HEK293T (cell line): ENCODE measurements at places on chromosomes 5 and 9.

GRCh38 chr5:169719360-169720314, 82.6 kb downstream of the DOCK2 start:
- no peak for DNase-seq

DNA sequence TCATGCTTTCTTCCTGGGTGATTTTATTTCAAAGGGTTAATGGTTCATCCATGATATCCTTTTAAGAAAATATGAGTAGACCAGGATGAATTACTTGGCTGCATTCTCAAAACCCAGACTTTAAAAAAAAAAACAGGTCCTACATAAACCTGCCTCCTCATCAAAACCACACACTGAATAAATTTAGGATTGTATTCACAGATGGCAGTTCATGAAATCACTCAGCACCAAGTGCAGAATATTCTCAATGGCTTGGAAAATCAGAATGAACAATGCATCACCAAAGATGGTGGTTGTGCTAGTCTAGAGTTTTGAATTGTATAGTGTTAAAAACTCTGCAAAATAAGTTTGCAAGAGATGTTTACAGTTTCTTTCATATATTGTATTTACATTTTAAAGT, 145.4 kb upstream of the GRAMD2B start:
- no peak for DNase-seq

DNA sequence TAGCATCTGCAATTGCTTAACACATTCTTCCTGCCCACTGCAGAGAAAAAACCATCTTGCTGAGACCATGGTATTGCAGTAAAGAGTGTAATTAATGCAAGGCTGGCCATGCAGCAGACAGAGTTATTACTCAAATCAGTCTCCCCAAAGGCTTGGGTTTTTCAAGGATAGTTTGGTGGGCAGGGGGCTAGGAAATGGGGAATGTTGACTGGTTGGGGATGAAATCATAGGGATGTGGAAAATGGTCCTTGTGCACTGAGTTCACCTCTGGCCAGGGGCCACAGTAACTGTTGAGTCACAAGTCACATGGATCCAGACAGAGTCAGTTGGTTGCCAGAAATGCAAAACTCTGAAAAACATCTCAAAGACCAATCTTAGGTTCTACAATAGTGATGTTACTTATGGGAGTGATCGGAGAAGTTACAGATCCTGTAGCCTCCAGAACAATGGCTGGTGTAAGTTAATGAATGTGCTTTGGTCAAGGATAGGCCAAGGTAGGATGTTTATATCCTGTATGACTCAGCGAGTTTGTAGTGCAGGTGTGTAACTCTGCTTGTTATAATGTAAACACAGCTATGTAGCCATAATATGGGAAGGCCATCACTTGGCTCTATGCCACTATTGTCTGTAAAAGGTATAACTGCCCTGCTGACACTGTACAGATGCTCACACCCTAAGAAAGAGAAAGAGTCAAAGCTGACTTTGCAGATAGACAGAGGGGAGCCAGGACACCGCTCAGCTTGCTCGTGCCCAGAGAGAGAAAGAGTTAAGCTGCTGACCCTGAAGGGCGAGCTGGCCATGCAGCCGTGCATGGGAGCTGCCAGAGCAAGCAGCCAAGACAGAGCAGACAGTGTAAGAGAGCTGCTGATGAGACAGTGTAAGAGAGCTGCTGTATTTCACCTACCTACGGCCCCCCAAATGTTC, 27.2 kb downstream of the C9orf152 start:
- no peak for DNase-seq

- no peak for DNase-seq
Measured at GRCh38 chr9:78746010-78746409, 449.1 kb downstream of the PSAT1 start.

DNA sequence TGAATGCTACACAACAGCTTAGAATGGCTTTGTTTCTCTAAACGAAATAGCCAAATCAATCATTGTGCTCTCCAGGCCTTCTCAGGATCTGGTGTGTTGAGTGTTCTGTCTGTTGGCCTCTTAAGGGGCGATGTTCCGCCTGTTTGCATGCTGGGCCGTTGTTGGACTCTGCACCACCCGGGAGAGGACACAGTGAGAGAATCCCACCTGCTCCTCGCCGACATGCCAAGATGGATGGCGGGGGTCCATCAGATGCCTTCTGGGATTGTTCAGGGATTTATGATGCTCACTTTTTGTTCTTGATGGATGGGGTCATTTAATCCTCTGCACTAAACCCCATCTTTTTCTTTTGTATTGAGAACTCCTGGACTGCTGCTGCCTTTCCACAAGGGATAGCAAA, 159.9 kb downstream of the NTRK2 start:
- DNase-seq, result no peak

- no peak for DNase-seq
Measured at GRCh38 chr9:137457406-137458193, 1.5 kb downstream of the NSMF start.

DNA sequence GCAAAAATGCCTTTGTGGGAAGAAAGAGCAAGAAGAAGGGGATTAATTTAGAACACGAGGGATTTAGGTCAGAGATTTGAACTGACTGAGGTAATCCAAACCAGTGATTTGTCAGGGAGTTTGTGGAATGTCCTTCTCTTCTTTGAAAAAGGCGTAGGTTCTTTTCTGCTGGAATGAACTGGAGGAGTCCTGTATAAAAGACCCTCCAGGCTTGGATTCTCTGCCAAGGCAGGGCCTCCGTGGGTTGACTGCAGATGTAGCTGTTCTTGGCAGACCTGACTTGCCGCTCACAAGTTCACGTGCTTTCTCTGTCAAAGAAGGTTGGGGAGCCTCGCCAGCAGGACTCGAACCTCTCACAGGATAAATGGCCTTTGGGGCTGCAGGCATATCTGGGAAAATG, 62.8 kb upstream of the STC2 start:
- DNase-seq, result no peak

DNA sequence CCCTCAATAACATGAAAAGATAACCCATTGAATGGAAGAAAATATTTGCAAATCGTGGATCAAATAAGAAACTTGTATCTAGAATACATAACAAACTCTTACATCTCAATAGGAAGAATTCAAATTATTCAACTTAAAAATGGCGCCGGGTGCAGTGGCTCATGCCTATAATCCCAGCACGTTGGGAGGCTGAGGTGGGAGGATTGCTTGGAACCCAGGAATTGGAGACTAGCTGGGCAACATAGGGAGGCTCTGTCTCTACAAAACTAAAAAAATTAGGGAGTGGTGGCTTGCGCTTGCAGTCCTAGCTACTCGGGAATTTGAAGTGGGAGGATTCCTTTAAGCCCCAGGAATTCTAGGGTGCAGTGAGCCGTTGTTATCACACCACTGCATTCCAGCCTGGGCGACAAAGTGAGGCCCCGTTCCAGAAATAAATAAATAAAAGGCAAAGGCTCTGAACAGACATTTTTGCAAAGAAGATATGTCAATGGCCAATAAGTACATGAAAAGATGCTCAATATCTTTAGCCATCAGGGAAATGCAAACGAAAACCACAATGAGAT, 21.5 kb upstream of the TBC1D2 start:
- DNase-seq, result no peak

DNA sequence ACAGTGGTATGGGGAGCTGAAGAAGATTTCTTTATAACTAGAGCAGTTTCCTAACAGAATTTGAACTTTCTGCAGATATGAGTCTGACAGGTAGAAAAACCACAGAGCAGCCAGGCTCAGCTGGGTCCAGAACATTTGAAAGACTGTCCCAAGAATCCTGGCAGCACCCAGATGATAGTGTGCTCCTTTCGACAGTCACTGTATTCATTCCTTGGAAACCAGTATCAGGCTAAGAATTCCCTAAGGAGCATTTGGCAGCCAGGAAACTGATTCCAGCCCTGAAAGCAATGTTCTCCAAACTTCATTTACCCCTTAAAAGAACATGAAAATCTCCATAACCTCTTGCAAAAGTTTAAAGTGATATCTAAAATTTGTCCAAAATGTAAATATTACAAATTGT, 123.0 kb upstream of the MTAP start:
- no peak for DNase-seq

- DNase-seq, result no peak
Measured at GRCh38 chr5:112061666-112062065, 304.7 kb upstream of the NREP start.

DNA sequence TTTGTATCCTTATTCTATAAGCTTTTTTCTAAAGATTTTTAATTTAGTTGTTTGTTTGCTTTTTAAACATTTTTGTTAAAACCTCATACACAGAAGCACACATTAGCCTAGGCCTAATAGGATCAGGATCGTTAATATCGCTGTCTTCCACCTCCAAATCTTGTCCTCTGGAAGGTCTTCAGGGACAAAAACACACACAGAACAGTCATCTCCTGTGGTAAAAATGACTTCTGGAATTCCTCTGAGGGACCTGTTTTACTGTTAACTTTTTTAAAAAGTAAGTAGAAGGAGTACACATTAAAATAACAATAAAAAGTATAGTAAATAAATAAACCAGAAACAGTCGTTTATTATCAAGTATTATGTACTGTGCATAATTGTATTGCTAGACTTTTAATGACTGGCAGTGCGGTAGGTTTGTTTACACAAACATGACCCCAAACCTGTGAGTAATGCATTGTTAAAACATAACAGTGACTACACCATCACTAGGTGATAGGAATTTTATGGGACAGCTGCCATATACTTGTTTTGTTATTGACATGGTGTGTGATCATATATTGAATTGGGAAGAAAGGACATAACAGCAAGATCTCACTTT, 109.6 kb downstream of the ZCCHC7 start:
- no peak for DNase-seq

DNA sequence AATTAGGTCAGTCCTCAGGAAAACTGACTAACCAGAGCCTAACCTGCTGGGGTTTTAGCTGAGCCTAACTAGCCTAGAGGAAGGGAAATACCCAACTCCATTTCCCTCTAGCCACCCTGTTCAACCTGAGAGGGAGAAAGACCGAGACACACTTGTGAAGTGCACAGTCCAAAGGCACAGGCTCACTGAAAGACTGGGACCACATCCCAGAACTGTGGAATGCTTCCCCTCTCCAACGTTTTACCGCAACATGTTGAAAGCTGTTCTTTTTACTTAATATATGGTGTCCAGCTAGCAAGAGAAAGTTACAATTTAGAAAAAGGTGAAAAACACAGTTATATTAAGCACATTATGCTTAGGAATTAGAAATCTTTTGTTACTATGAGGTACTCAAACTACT, 76.8 kb upstream of the SIMC1 start:
- DNase-seq, result no peak

DNA sequence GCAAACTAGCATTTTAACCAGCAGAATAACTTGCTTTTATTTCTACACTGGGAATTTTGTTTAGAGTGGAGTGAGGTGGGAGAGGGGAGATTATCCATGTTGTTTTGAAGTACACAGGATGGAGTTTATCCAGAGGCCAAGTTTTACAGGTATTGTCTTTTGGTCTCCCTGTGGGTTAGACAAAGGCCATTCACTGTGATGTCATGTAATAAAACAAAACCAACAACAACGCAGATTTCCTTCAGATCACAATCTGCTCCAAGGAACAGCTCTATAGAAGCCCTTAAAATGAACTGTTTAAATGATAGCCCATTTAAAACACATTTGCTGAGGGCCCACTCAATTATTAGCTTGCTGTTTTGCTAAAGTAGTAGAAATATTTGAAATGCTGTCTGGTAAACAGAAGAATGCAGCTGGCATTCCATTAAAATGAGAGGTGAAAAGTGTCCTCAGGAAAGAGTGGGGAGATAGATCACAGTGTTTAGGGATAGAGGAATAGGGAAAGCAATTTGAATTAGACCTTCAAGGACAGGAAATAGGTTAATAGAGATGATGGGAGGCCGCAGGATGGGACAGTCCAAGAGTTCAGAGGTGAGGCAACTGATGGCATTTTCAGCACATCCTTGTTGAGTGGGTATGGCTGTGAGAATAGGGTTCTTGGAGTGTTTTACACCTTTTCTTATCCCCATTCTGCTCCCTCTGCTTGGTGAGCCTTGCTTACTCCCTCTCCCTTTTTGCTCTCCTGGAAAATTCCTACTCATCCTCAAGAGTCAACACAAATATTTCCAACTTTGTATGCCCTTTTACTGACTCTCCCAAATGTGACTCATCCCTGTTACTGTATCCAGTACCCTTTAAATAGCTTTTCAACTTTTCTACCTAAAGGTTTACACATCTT, 140.1 kb upstream of the NR3C1 start:
- no peak for DNase-seq

DNA sequence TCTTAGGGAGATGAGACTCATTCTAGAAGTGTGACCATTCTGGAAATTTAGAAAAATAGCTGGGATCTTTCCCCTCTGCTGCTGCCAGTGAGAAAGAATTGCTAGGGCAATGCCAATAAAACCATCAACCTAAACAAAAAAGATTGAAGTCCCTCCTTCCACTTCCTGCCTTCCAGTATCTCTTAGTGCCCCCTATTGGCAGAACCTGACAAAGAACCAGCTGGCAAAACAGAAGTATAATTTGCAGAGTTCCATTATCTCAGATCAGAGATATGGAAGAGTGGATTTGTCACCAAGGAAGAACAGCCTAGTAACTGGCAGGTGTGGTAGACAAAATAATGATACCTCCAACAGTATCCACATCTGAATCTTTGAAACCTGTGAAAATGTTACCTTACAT, 13.8 kb upstream of the PLCXD3 start:
- DNase-seq, result no peak

DNA sequence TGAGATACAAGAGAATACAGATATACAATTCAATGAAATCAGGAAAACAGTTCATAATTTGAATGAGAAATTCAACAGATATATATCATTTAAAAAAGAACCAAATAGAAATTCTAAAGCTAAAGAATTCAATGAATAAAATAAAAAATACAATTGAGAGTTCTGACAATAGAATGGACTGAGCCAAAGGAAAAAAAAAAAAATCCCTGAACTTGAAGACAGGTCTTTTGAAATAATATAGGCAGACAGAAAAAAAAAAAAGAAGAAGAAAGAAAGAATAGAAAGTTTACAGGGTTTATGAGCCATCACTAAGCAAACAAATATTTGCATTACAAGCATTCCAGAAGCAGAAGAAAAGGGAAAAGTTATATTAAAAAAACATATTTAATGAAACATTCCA, 12.9 kb upstream of the HAVCR2 start:
- DNase-seq, result no peak

GRCh38 chr9:134404376-134405358, 78.4 kb downstream of the RXRA start:
- no peak for DNase-seq

DNA sequence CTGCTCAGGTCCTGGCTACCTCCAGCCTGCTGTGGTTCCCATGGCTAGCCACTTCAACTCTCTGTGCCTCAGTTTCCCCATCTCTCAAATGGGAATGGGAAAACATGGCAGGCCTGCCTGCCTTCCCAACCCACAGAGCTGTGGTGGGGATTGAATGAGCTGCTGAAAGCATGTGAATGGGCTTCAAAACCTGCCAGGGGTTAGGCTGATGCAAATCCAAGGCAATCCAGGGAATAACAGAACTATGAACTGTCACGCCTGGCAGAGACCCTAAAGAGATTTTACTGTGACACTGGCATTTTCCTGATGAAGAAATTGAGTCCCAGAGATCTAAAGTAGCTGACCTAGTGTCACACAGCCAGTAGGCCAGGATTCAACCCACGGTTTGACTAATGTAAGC, 29.9 kb upstream of the TCF7 start:
- DNase-seq, result no peak

DNA sequence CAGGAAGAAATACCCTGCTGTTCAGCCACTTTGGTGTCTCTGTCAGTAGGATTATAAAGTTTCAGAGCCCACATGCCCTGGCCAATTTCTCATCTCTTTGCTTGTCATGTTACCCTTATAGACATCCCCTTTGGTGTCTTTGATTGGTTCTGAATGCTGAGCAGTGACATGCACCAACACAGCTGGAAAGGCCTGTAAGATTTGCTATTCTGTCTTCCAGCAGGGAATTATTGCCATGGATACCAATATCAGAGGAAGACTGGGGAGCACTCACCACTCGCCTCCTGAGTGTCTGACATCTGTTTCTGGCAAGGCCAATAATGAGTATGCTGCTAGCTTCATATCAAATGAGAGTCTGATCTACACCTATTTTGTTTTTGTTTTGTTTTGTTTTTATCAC, 34.4 kb downstream of the RAB3C start:
- no peak for DNase-seq
